ENCODE measurements at places on chromosomes 7 and 10.

GRCh38 chr10:2914741-2915140 is 152.6 kb upstream of the PFKP start:
- no peak for DNase-seq

DNA sequence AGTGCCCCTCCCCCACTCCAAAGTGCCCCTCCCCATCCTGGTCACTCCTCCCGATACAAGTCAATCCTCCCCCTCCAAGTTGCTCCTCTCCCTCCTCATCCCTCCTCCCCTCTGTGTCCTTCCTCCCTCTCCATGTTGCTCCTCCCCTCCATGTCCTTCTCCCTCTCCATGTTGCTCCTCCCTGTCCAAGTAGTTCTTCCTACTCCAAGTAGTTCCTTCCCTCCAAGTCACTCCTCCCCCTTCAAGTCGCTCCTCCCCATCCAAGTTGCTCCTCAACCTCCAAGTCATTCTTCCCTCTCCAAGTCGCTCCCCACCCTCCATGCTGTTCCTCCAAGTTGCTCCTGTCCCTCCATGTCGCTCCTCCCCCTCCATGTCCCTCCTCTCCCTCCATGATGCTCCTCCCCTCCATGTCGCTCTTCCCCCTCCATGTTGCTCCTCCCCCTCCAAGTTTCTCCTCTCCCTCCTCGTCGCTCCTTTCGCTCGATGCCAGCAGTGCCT is 8.6 kb upstream of the WBP1L start:
- no peak for DNase-seq

- no peak for DNase-seq
Measured at GRCh38 chr7:49580000-49580399, 193.4 kb upstream of the VWC2 start.

GRCh38 chr7:88217675-88218428 is 2.0 kb downstream of the SRI start:
- no peak for DNase-seq

DNA sequence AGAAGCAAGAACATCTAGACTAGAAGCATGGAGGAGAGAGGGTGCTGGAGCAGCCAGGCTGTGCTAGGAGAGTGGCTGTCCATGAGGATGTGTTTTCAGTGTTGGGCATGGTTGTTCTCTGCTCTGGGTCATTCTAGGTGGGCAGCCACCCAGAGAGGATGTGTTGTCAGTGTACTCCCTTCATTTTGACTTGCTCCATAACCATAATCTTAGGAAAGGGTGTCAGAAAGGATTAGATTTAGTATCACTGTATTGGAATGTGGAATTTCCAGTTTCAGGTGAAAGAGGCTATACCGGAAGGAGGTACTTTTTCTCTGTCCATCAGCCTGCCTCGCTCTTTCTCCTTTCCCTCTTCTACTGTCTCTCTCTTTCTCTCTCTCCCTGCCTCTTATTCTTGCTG is 474.5 kb upstream of the PODXL start:
- DNase-seq, result no peak

DNA sequence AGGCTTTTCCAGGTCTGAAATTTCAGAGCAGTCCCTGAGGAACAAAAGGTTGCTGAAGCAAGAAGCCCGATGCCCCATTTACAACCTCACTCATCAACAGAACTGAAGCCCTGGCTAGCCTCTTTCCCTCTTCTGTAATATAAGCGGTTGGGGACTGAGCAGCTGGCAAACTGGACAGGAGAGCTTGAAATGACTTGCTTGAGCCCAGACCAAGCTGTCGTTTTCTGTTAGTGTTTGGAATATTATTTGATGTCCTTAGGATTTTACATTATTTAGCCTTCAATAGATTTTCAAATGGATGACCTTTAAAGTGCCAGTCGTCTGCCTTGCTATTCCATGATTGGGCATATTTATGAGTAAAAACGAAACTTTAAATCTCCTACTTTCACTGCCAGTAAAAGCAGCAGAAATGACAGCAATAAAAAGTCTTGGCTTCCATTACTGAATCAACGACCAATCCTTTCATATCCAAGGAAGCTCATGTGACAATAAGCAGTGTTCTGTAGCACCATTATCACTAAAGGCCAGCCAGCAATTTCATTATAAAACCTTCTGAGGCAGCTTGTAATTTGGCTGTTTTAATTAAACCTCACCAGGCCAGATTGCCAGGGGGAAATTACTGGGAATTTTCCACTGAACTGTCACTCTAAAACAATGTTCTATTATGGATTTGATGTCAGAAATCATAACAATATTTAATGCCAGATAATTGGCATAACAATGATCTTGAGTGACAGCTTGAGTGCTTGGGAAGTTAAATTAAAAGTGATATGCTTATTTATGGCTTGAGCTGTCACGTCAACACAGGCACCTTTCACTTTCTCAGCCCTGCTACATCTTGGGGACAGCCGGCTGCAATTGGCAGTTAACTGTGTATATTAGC is 85.9 kb downstream of the LSMEM1 start:
- DNase-seq, result no peak

DNA sequence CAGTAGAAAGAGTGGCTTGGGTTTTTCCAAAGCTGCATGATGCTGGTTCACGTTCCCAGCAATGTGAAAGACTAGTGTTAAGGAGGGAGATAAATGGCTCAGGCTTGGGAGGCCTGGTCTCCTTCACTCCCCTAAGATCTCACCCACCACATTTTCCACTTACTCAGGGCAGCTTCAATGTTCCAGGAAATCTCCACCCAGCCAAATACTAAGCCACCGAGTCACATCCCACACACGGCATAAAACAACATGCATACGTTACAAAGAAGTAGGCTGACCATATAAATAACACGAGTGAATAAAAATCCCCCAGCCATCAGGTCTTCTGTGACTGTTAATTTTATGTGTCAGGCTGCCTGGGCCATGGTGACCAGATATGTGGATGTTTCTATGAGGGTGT is 303.5 kb downstream of the SFMBT2 start:
- no peak for DNase-seq

DNA sequence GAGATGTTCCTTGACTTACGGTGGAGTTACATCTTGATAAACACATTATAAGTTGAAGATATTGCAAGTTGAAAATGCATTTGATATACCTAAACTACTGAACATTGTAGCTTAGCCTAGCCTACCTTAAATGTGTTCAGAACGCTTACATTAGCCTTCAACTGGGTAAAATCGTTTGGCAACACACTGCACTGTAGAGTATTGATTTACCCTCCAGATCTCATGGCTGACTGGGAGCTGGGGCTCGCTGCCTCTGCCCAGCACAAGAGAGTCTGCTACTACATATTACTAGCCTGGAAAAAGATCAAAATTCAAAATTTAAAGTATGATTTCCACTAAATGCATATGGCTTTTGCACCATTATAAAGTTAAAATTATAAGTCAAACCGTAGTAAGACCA is 7.5 kb upstream of the AGR3 start:
- no peak for DNase-seq

GRCh38 chr10:7317786-7318446 is 92.9 kb downstream of the SFMBT2 start:
- no peak for DNase-seq

DNA sequence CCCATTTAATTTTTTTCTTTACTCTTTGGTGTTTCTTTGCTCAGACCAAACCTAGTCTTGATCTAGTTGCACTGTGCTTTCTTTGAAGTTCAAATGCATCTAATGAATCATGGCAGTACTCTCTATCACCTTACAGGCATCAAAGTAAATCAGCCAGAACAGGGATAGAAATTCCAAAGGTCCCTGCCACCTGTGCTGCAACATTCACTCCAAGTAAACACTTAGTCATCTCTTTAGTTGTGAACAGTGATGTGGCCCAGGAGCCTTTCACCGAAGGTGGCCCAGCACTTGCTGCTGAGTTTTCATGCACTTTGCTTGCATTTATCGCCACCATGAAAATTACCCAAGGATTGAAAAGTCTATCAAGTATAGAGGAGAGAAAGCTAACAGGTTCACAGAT is 314.1 kb upstream of the ETV1 start:
- no peak for DNase-seq

- no peak for DNase-seq
Measured at GRCh38 chr7:157306846-157307838, 29.7 kb upstream of the DNAJB6 start.
